Muscle of back (tissue), 13 donors: ENCODE measurements at places on chromosomes 6 and 20.

- peak; percentile 34 for DNase-seq
These were observed 10.5 kb downstream of the SYTL3 start for GRCh38 chr6:158660333-158660754.

- peak; percentile 17 for DNase-seq
These were observed 1.9 kb upstream of the ELOVL4 start for GRCh38 chr6:79949233-79949632.

- DNase-seq, result no peak
These were observed 44.7 kb upstream of the ADIG start for GRCh38 chr20:38536310-38536709.

GRCh38 chr6:31729515-31729978 is 448 bp upstream of the DDAH2 start:
- peak; percentile 97 for DNase-seq

GRCh38 chr6:161105408-161105807 is 113.8 kb downstream of the MAP3K4 start:
- no peak for DNase-seq

- peak; percentile 79 for DNase-seq
These were observed 891.4 kb downstream of the TFAP2A start for GRCh38 chr6:9523462-9523861.

DNA sequence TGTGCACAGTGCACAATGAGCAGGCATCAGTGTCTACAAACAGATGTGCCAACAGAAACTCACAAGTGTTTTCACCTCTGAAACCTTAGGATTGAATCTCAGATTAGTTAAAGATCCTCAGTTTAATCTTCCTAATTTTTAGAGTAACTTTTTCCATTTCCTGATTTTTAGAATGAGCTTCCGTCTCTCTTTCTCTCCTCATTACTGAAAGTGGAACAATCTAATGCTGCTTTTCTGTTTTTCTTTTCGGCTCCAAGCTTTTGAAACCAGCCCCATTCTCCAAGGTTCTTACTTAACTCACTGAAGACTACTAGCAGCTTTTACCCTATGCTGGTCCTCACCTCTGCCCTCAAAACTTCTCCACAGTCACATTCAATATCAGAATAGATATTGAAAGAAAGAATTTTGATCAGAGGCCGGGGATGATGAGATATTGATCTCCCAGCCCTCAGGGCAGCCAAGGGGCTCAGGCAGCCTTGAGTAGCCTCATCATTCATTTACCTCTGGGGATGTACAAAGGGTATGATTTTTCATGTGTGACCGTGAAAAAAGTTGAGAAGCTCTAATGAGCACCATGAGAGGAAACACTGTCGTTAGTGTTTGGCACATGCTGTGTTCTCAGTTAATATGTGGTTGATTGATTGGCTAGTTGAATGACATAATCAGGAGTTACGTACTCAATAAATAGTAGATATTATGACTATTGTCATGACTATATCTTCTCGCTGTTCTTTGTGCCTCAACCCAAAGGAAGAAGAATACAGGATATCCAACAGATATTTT is 11.9 kb upstream of the STK38 start:
- no peak for DNase-seq

GRCh38 chr6:53917464-53917842 is 122.6 kb downstream of the LRRC1 start:
- no peak for DNase-seq

- DNase-seq, result no peak
These were observed 5.3 kb upstream of the CCM2L start for GRCh38 chr20:32004963-32005362.
